SW 1271 (cell line): ENCODE measurements at places on chromosomes 5 and 9.

DNA sequence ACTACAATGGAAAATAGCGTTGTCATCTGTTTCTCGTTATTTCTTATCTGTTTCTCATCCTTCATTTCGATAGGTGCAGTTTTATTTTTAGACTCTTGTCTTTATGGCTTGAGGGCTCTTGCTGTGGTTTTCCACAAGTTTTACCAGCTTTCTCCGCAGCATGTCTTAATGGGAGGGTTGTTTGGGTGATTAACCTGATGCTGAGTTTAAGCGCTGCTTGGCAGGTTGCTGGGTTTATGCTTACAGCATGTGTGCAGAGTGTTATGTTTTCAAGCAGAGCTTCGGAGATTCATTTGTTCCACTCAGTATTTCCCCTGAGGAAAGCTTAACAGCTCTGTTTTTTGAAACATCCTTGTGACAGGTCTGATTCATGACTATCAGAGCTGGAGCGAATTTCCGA, 154.0 kb downstream of the SLC12A2 start:
- DNase-seq: no peak

DNA sequence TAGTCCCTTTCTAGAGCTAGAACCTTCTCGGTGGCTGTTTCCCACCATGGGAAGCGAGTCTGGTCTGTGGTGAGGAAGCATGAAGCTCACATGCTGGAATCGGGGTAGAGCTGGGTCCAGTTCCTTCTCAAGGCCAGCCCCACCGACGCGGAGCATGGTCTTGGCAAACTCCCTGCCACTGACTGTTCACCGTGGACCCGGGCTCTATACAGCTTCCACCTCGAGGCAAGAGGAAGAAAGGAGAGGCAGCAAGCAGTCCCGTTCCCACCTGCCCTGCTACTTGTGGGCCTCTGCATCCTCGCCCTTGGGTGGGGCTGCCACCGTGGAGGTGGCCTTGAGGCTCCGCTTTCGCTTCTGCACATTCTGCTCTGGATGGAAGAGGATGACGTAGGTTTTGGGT, 13.7 kb downstream of the GRM6 start:
- DNase-seq: no peak

DNA sequence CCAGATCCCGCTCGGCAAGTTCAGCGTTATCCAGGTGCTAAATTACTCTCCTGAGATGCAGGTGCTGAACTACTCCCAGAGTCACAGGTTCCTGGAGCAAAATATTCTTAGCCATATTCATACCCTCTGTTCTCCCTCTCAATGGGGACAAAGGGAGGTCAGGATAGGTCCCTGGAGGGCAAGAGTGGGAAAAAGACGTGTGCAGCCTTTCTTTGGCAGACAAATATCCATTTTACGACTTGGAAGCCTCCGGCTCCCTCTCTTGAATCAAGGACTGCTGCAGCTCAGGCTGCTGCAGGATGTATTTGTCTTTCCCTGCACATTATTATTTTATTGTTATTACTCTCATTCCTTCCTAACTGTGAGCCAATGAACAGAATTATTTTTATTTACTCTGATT, 590.2 kb downstream of the NR2F1-AS1 start:
- no peak for DNase-seq

- DNase-seq: no peak
Measured at GRCh38 chr9:111598733-111599091, 735 bp downstream of the PTGR1 start.

GRCh38 chr9:123268199-123268464, 254 bp downstream of the STRBP start:
- DNase-seq: no peak

DNA sequence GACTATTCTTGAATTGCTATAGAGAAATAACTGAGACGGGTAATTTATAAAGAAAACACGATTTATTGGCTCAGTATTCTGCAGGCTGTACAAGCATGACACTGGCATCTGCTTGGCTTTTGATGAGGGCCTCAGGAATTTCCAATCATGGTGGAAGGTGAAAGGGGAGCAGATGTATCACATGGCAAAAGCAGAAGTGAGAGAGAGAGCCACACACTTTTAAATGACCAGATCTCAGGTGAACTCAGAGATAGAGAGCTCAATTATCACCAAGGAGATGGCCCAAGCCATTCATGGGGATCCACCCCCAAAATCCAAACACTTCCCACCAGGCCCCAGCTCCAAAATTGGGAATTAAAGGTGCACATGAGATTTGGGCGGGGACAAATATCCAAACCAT, 15.3 kb downstream of the GABRA1 start:
- no peak for DNase-seq

- DNase-seq: no peak
Measured at GRCh38 chr5:5474961-5475360, 52.5 kb downstream of the ICE1 start.

- no peak for DNase-seq
Measured at GRCh38 chr5:142955628-142956027, 185.5 kb downstream of the ARHGAP26 start.

DNA sequence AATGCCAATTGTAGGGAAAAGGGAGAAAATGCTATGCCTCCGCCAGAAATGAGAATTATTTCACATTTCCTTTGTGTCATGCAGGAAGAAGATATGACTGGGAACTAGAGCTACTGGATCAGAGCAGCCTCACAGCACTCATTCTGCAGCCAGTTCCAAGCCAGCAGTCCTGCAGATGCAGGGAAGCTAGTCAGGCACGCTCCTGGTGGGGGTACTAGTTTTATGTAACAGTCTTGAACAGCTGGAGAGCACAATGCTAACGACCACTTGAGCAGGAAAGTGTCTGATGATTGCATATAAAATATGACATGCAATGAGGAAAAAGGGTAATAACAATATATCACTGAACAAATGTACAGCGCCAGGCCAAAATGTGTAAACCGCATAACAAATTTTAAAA, 21.7 kb downstream of the CDH10 start:
- no peak for DNase-seq

GRCh38 chr5:65668696-65669095, 43.9 kb downstream of the SHLD3 start:
- DNase-seq: no peak

- no peak for DNase-seq
Measured at GRCh38 chr5:112914584-112914983, 7.4 kb downstream of the REEP5 start.

GRCh38 chr5:10567121-10567591, 3.3 kb downstream of the ANKRD33B start:
- no peak for DNase-seq

DNA sequence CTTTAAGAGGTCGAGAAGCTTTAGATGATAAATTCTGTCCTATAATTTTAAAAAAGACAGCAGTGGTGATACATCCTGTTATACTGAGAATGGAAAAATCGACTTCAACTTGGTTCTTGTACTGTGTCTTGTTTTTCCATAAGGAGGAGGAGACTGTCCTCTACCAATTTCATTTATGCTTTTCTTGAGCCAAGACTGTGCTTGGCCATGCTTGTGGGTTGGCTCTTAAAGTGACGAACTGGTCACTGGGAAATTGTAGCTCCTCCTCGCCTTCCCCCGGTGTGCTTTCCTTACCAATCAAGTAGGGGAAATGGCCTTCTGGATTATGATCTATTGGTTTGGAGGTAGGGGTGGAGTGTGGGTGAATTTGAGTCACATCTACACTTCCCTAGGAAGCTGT, 67.1 kb upstream of the HSPB3 start:
- DNase-seq: no peak

- DNase-seq: no peak
Measured at GRCh38 chr5:100430268-100431195, 104.6 kb upstream of the FAM174A start.

GRCh38 chr5:97006454-97007060, 70.7 kb downstream of the LNPEP start:
- DNase-seq: no peak

- no peak for DNase-seq
Measured at GRCh38 chr9:36407122-36407723, 7.2 kb upstream of the RNF38 start.

- DNase-seq: peak; percentile 7
Measured at GRCh38 chr5:133565993-133566392, 46.3 kb downstream of the FSTL4 start.

DNA sequence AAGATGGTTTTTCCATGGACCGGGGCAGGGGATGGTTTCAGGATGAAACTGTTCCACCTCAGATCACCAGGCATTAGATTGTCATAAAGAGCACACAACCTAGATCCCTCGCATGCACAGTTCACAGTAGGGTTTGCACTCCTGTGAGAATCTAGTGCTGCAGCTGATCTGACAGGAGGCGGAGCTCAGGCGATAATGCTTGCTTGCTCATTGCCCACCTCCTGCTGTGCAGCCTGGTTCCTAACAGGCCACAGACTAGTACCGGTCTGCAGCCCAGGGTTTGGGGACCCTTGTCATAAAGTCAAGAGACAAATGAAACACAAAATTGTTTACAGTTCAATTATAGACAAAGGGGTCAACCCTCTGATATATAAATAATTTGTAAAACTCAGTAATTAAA, 101.7 kb downstream of the RANBP17 start:
- DNase-seq: no peak

GRCh38 chr5:179241175-179241574, 104.1 kb downstream of the ADAMTS2 start:
- no peak for DNase-seq

- DNase-seq: peak; percentile 78
Measured at GRCh38 chr9:127589955-127590370, 22.1 kb upstream of the STXBP1 start.

DNA sequence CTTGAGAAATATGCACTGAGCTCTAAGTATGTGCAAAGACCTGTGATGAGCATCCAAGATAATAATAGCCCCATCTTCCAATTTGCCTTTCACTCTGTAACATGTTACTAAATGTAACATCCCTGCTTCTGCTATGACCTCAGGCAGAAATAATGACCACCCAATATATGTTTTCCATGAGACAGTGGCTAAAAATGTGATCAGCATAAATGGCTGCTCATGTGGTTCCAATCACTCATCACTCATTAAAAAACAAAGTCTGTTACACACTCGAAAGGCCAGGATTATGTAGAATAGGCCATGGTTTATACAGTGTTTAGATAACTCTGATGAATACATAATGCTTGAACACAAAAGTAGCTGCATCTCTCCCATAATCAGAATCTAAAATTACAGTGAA, 71.4 kb upstream of the MOCS2 start:
- no peak for DNase-seq

GRCh38 chr5:165829504-165829903, 2324.1 kb downstream of the MAT2B start:
- DNase-seq: no peak

DNA sequence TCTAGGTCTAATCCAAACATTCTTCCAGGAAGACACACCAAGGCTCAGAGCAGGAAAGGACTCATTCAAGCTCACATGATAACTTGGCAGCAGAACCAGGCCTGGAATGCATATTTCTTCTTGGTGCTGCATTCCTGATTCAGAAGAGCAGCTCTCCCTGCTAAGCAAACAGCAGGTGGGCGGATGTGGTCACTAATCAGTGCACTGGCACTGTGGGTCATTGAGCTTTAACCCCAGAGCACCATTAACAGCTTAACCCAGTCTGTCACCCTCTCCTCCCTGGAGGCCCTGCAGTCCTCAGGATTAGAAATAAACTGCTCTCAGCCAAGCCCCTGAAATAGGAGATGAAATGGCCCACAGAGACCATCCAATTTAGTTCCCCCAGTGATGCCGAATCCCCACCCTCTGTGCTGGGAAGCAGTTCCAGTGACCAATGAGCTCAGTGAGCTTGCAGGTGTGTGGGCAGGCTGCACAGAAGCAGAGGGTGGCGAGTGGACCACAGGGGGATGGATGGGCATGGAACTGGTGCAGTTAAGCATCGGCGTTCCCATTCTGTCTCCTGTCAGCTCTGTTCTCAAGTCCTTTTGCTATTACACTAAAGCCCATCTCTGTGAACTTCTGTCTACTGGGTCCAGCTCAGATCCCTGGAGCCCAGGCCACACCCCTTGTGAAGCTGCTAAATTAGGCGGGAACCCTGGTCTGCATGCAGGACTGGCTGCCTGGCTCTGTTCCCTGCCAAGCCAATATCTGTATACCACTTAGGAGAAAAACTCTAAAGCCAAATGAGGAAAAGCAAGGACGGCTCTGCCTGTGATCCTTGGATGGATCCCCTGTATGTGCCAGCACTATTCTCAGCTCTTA, 16.6 kb upstream of the MEGF9 start:
- DNase-seq: no peak

DNA sequence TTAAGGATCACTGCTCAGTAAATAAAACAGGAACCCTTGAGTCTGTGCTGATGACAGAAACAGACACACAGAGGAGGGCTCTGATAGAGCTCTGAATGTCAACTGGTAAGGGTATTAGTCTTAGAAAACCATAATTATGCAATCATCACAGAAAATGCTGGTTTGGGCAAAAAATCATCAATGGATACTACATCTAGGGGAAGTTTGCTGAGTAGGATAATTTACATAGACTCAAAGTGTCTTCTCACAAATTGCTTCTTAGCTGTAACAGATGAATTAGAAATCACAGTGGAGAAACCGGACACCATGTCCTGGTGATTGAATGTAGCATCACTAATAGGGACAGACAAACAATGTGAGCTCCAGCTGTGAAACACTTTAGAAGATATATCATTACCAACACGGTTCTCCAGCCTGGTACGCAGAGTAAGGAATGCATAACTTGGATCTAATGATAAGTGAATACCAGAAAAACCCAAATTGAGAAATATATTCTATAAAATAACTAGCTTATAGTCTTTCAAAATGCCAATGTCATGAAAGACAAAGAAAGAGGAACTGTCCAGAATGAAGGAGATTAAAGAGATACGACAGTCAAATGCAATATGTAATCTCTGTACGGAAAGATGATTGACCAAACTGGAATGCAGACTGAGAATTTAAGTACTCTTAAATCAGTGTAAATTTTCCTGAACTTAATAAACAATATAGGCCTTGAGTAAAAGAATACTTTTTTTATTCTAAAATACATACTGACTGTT, 17.3 kb downstream of the CHD1 start:
- no peak for DNase-seq

DNA sequence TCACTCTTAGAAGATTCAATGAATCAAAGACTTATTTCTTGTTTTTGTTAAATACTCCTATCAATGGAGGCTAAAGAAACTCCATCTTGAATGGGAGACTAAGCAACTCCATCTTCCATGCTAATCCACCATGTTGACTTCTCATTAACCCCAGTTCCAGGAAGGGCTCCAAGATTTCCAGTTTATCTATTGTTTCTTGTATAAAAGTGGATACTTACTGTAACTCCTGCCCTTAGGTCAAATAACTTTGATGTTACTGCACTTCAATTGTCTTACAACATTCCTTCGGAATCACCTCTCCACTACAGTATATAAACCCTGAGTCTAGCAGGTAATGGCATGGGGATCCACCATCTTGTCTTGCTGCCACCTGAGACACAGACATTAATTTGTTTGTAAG, 63.0 kb downstream of the PUM3 start:
- DNase-seq: no peak

GRCh38 chr5:159163027-159163700, 46.2 kb downstream of the RNF145 start:
- DNase-seq: peak; percentile 86

DNA sequence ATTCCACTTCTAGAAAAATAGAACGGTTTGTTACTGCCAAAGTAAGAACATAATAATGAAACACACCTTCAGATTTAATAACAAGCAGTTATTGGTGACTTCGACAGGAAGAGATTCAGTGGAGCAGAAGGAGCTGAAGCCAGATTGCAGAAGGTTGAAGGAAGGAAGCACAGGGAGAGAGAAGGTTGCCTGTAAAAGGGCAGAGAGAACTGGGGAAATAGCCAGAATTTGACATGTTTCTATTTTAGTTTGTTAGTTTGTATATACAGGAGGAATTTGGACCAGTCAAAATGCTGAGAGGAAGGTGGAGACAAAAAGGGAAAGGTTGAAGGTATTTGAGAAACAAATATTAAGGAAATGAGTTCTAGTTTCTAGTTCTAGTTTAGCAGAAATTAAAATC, 269.2 kb upstream of the ELAVL2 start:
- no peak for DNase-seq
